C1 segment of cervical spinal cord (tissue), 14 donors: ENCODE measurements at places on chromosomes 7 and 10.
A peak's percentile ranks its signal among the peaks of the same experiment; 100 is the strongest.

DNA sequence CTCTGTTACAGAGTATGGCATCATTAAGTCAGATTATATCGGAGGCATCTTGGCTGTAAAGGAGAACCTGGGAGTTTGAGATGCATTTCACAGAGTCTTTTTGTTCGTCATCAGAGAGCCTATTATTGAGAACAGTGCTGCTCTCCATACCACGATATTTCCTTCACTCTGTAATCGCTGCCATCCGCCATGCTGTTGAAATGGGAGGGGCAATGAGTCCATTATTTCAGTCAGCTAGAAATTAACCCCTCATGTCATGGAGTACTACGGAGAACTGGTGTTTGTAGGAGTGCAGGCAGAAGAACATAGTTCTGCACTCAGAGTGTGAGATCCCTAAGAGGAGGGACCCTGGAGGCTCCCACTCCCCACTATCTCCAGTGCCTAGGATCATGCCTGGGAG lies 59.2 kb downstream of the SLC16A12 start:
- no peak for DNase-seq

GRCh38 chr10:121157998-121158397 lies 306.8 kb downstream of the WDR11 start:
- DNase-seq, result peak; percentile 22

- DNase-seq, result no peak
Observed at GRCh38 chr10:52443419-52444388, 129.6 kb downstream of the DKK1 start.

- no peak for DNase-seq
Observed at GRCh38 chr7:158816271-158816670, 13.0 kb downstream of the ESYT2 start.

DNA sequence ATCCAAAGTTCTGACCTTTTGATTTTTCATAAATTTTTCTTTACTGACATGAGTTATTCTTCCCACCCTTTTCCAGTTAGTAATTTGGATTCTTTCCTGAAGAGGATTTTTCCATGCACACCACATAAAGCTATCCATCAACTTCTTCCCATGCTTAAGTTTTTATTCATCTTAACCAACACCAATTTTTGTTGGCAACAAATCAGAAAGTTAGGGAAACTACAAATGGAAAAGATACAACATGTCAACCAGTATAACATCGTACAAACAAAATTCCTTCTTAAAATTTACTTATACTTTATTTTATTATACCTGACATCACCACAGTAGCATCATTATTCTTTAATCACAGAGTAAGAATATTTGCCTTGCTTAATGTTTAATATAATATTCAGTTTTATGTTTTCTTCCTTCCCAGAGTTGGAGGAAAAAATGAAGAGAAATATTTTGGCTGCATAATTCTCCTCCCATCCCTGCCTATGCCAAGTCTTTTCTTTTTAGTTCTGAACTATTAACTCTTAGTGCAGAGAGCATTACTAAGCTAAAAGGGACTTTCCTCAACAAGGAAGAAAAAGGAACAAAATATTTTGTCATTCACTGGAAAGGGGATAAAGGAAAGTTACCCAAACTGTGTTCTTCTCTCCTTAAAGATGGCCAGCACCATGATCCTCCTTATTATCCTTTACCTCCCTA lies 67.5 kb upstream of the MEOX2 start:
- no peak for DNase-seq

- DNase-seq, result no peak
Observed at GRCh38 chr7:44150466-44150832, 9.3 kb upstream of the MYL7 start.

DNA sequence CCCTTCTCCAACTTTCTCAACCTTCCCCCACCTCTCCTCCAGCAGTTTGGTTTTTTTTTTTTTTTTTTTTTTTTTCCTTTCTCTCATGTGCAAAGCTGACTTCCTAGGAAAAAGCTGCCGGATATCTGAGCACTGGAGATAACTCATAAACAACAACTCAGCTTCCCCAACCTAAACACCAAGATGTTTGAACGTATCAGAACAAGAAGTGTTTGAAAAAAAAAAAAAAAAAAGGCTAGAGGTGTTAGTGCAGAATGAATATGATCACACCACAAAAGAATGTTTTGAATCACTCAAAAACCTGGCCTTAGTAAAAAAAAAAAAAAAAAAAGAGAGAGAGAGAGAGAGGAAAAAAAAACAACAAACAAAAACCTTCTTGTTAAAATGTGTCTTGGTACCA lies 11.2 kb downstream of the GATA3 start:
- no peak for DNase-seq

GRCh38 chr10:72267819-72268399 lies 5.8 kb upstream of the DDIT4 start:
- no peak for DNase-seq

DNA sequence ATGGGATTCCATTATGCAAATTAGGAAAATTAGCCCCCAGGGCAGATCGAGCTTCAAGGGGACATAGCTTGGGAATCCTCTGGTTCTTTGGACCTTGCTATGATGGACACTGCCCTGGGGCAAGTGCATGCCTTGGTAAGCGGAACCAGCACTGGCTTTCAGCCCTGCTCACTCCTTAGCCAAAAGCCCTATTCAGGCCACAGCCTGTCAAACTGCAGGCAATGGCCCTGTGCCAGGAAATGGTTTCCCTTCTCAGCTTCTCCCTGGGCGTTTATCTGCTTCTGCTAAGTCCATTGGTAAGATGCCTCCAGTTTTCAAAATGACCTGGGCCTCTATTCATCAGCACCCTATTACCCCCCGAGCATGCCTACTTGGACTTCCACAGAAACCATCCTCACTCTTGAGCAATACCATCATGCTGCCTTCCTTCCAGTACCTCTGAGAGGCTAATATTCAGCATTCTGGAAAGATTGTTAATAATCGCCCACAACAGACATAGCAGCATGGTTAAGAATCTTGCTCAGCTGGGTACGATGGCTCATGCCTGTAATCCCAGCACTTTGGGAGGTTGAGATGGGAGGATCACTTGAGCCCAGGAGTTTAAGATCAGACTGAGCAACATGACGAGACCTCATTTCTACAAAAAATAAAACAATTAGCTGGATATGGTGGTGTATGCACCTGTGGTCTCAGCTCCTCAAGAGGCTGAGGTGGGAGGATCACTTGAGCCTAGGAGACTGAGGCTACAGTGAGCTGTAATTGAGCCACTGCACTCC lies 918.6 kb upstream of the AUTS2 start:
- DNase-seq, result no peak

- no peak for DNase-seq
Observed at GRCh38 chr7:150450491-150451001, at the start of gene GIMAP8. GIMAP8 (plus strand) TSS chr7:150450630; CDS start chr7:150466699, 16,069 bp downstream.

DNA sequence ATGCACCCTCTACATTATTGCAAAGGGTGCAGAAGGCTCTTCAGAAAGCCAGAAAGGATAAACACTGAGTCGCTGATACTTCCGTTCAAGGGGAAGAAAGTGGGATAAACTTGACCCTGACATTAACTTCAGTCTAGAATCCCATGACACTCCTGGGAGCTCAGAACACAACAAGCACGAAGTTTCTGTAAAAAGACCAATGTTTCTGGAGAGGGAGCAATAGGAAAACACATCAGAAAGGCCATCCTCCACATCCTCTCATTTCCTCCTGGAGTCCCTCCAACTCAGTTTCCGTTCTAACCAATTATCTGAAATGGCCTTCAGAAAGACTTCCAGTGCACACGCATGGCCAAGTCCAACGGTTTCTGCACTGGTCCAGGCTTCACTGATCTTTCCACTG lies 113.5 kb downstream of the SORBS1 start:
- no peak for DNase-seq

DNA sequence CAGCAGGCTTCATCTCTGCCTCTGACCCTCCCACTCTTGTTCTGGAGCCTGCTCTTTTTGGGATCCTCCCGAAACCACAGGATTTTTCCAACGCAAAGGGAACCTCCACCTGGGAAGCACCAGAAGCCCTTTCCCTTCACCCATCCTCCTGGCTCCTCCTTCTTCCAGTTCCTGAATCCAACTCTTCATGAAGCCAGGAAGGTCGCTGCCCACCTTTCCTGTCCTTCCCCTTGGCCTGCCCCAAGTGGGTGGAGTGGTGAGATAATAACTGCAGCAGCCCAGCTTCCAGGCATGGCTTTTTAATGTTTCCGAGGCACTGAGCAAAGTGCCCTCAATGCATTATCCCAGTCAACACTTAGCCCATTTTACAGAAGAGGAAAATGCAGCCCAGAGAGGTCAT lies 70.8 kb upstream of the EEPD1 start:
- DNase-seq, result no peak

DNA sequence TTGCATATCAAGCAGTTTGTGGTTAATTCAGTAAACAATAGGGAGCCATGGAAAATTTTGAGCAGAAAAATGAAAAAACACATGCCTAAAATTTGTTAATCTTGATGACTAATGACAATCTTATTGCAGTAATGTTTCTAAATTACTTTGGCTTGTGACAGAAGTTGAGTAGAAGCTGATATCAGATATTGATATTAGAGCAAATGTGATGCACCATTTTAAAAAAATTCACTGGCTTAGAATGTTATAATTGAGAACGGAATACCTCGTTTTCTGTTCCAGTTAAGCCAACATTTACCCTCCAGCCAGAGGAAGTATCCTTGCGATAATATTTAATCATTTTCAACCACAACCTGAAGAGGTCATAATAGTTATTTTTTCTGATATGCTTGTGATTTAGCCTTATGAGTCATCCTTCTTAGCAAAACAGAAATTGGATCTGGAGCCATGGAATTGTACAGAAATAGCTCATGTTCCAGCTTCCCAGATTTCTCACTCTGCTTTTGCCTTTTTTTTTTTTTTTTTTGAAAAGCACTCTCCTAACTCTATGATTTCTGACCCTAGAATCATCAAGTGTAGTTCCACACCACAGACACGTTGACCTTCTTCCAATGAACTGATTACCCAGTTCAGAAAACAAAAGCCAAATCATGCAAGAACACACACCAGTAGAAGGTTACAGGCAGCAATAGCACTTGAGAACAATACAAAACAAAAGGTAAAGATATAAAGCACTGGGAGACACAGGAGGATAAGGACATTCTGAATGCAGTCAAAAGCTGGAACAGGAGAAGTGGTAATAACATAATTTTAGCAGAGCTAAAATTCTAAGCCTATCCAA lies 96.8 kb upstream of the PHYHIPL start:
- DNase-seq, result no peak

GRCh38 chr7:69622014-69622835 lies 23.9 kb downstream of the AUTS2 start:
- no peak for DNase-seq

GRCh38 chr7:2248984-2249694 lies 7.1 kb downstream of the NUDT1 start:
- peak; percentile 26 for DNase-seq

- DNase-seq, result no peak
Observed at GRCh38 chr7:21867226-21867625, 78.5 kb downstream of the CDCA7L start.

DNA sequence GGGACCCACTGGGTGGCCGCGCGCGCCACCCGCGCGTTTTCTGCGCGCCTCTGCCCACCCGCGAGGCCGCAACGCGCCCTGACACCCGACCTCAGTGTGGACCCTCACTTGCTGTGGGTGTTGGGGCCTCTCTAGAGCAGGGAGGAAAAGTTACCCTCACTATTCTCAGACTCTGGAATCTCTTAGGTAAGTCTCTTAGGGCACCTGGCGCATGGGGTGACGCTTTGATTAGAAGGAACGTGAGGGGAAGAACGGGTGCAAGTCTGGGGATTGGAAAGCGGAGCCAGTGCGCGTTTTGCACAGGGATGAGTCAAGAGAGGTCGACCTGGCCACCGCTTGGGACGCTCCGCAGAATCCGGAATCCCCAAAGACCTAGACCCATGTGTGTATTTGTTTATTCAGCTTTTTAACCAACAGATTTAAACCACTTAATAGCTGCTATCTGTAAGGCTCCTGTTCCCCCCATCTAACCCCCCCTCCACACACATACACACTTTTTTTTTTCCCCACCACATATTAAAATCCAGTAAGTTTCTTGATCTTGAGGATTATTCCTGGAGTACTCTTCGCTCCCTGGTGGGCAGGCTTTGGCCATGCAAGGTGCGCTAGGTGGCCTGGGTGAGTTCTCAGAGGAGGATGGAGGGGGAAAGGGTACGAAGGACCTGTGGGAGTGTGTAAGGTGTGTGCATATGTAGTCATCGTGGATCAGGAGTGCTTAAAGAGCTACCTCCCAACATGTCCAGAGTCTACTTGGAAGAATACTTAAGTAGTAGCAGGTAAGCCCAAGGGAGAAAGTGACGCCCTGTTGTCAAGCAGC lies 169.1 kb upstream of the PPP1R3A start:
- DNase-seq, result no peak

- no peak for DNase-seq
Observed at GRCh38 chr7:158811461-158811860, 17.8 kb downstream of the ESYT2 start.

DNA sequence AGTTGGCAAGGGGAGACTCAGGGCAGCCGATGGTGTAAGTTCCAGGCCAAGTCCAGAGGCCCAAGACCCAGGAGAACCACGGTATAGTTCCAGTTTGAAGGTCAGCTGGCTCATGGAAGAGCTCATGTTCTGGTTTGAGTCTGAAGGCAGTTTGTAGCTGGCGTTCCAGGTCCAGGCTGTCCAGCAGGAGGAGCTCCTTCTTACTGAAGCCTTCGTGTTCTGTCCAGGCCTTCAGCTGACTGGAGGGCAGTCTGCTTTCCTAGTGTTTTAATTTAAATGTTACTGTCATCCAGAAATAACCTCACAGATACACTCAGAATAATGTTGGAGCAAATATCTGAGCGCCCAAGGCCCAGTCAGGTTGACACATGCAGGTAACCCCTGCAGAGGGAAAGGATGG lies 4.2 kb downstream of the SUN1 start:
- DNase-seq, result no peak

DNA sequence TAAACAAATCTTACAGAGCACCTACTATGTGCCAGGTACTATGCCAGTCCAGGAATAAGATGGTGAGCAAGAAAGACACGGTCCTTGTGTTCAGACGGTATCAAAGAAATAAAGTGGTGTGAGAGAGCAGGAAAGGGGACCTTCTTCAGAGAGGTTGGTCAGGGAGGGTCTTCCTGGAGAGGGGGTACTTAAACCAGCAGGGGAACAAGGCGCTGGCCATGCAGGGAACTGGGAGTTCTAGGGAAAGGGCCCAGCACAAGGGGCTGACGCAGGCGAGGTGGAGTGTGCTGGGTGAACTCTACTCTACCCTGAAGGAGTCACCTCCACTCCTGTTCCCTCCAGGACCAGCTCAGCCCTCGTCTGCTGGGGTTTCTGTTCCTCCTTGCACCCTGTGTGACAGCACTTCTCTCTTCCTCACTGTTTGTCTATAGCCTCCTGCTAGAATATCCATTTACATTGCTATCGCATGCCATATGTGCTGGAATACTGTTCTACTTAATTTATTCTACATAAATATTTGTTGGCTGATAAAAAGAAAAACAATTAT lies 73.5 kb downstream of the AOAH start:
- DNase-seq, result no peak

- no peak for DNase-seq
Observed at GRCh38 chr10:117170244-117170643, 27.0 kb upstream of the KCNK18 start.
